SW 1271 (cell line): ENCODE measurements at places on chromosomes 1 and 21.

GRCh38 chr1:244066954-244067716 is 16.1 kb downstream of the ZBTB18 start:
- DNase-seq = no peak

DNA sequence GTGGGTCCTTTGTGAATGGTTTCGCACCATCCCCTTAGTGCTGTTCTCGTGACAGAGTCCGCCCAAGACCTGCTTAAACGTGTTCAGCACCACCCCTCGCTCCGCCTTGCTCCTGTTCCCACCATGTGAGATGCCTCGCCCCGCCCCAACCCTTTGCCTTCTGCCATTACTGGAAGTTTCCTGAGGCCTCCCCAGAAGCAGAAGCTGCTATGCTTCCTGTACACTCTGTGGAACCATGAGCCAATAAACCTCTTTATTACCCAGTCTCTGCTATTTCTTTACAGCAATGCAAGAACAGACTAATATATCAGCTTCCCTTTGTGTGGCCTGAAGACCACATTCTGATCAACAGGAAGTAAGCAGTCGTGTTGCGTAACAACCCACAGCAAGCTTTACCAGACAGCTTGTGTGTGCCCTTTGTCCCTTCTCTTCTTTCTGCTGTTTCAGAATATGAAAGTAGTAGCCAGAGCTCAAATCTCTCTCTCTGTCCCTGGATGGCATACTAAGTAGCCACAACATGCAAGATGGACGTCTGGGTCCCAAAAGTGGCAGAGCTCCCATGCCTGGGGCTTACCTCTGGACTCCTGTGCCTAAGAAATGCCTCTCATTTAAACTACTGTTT is 14.1 kb downstream of the HENMT1 start:
- DNase-seq = no peak

GRCh38 chr1:84853741-84854721 is 39.0 kb downstream of the LPAR3 start:
- DNase-seq = peak; percentile 60

DNA sequence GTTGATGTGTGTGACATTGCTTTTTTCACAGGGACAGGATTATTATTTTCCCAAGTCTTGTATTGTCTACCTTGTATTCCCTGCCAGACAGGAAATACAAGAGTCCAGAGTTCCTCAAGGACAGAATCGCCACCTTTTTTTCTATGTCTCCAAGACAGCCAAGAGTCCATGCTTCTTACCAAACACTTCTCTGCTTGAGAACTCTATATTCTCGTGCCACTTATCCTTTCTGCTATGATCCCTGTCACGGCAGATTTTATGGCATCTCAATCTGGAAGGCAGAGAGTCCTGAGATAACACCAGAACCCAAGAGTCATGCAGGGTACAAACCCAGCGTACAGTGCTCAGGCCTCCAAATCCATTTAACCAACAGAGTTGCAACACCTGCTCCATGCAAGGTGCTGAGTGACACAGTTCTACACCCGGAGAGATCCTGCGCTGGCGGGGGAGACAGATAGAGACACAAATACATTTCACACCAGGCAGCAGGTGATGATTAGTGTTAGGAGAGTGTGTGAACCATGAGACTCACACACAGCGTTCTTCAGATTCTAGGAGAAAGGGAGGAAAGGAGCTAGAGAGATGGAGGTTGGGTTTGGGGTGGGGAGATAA is 107.6 kb downstream of the NAV1 start:
- no peak for DNase-seq

- no peak for DNase-seq
Measured at GRCh38 chr1:198878566-198878965, 239.7 kb downstream of the PTPRC start.

DNA sequence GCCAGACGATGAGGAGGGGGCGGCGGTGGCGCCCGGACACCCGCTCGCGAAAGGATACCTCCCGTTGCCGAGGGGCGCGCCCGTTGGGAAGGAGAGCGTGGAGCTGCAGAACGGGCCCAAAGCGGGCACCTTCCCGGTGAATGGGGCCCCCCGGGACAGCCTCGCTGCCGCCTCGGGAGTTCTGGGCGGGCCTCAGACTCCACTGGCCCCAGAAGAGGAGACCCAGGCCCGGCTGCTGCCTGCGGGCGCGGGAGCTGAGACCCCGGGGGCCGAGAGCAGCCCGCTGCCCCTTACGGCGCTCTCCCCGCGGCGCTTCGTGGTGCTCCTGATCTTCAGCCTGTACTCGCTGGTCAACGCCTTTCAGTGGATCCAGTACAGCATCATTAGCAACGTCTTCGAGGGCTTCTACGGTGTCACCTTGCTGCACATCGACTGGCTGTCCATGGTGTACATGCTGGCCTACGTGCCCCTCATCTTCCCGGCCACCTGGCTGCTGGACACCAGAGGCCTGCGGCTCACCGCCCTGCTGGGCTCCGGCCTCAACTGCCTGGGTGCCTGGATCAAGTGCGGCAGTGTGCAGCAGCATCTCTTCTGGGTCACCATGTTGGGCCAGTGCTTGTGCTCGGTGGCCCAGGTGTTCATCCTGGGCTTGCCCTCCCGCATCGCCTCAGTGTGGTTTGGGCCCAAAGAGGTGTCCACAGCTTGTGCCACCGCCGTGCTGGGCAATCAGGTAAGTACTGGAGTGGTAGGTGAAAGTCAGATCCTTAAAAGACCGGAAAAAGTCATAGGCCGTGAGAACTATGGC is 588 bp downstream of the FLVCR1 start:
- peak; percentile 24 for DNase-seq

DNA sequence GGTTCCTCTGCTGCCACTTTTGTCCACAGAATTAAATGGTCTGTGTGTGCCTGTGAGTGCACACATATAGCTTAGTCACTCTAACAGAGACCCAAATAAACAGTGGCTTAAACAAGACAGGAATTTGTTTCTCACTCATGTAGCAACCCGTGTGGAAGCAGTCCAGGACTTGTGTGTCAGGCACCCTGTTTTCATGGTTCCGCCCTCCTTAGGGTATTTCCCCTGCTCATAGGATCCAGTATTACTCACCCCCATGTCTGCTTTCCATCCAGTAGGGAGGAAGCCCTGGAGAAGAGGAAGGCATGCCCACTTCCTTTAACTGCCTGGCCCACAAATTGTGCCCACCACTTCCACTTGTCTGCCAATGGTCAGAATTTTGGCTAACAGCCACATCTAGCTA is 41.3 kb upstream of the TACSTD2 start:
- peak; percentile 80 for DNase-seq

GRCh38 chr1:24659993-24660665 is 17.0 kb downstream of the SRRM1 start:
- DNase-seq = no peak
